Occipital lobe (tissue), 3 donors: ENCODE measurements at places on chromosomes 12 and 14.

DNA sequence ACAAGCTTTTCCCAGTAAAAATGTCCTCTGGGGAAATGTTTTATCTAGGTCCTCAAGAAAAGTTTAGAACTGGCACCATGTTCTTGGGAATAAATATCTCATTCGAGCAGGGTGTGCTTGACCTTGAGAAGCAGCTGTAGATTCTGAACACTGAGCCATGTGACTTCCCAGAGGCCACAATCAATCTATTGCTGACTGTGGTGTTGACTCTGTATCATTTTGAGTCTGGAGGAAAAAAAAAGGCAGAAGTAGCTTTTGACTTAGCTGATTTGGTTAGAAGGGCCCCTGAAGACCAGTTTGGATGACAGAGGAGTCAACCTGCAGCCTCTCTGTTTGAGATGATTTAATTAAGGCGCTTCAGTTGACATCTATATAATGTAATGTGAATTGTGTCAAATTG, 592.4 kb upstream of the SEL1L start:
- no peak for DNase-seq

GRCh38 chr14:99143793-99144192, 128.2 kb downstream of the BCL11B start:
- DNase-seq = no peak

DNA sequence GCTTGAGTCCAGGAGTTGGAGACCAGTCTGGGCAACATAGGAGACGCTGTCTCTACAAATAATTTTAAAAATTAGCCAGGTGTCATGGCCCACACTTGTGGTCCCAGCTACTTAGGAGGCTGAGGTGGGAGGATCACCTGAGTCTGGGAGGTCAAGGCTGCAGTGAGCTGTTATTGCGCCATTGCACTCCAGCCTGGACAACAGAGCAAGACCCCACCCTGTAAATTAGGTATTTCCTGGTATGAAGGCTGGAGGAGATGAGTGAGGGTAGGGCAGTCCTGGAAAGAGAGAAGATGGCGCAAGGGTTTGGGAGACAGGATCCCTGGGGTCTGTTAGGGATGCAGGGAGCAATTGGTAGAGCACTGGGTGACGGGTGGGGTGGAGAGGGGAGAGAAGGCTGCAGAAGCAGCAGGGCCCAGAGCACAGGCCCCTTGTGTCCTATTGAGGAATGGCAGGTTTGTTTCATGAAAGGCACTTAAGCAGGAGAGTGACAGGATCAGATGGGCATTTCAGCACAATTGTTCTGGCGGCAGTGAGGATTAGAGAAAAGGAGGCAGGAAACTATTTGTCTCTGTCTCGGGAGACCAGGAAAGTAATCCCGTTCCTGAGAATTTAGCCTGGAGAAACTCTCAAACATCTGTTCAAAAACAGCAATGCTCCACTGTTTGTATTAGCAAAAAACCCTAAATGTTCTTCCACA, 47.2 kb upstream of the KTN1 start:
- no peak for DNase-seq

DNA sequence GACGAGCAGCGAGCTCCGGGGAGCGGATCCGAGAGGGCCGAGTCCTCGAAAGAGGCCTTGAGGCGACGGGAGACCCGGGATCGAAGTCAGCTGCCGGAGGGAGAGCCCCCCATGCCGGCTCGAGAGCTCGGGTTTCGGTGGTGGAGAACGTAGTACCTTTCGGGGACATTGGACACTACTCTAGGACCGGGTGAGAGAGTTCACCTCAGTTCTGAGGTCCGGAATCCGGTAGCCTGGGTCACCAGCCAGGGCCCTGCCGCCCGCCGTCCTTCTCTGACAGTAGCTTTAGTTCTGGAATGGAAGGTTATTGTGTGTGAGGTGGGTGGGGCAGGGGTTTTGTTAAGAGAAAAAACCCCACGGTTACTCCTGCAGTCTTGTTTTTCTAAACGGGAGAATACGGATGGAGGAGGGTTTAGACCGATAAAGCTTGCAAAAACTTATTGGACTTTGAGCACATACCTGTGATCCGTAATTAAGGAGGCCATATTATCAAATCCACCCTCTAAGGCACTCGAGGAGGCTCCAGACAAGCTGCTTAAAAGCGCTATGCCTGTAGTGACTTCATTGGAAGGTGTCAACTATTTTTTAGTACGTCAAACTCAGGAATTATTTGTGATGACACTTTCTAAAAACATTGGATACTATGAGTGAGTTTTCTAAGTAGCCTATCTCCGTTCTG, 765 bp downstream of the SCYL2 start:
- DNase-seq = peak; percentile 58

DNA sequence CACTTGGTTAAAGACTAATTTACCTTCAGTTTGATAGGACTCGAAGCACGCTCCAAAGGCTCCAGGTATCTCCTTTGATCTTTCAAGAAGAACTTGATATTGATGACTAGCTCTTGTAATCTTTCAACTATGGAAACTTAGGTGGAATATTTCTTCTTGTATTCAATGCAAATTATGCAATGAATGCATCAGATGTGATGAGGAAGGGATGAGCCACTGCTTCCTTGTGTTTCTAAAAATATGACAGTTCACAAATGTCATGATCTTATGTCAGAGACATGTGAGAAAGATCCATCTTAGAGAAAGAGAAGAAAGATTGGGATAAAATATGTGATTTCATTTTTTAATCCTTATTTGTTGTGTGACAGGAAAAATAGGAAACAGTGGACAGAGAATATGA, 9.9 kb downstream of the RNASE9 start:
- no peak for DNase-seq

- no peak for DNase-seq
Measured at GRCh38 chr14:52020866-52021717, 31.7 kb downstream of the RTRAF start.

- DNase-seq = no peak
Measured at GRCh38 chr14:89429199-89430181, 12.5 kb upstream of the FOXN3 start.

GRCh38 chr12:71665090-71665463, 976 bp downstream of the THAP2 start:
- no peak for DNase-seq

GRCh38 chr14:75907756-75908359, 73.9 kb downstream of the TGFB3 start:
- DNase-seq = no peak

- DNase-seq = no peak
Measured at GRCh38 chr12:91804533-91804932, 341.1 kb downstream of the BTG1 start.

GRCh38 chr14:103492156-103492925, 30.3 kb downstream of the CKB start:
- DNase-seq = no peak

DNA sequence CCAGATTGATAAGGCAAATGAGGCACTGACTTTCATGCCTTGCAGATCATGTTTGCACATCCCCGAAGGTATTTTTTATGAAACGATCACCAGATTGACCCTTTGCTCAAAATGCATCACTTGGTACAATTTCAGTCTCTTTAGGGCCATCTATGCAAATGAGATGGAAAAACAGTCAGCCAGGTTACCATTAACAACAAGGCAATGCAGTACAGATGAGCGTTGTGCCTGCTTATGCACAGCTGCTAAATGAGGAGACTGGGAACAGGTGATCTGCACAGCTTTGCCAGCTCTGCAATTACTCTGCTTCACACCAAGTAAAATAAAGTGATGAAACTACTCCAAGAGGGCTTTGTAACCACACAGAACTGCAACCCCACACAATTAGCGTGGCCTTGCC, 26.1 kb upstream of the PLEKHG7 start:
- DNase-seq = no peak

DNA sequence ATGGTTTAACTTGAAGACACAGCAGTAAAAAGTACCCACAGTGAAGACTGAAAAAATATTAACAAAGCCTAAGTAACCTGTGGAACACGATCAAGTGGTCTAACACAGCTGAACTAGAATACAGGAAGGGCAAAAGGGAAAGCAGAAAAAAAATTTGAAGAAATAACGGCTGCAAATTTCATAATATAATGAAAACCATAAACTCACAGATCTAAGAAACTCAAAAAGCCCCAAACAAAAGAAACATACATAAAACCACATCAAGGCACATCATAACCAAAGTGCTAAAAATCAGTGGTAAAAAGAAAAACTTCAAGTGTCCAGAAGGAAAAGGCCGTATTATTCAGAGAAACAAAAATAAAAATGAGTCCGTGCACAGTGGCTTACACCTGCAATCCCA, 30.9 kb downstream of the SPPL3 start:
- DNase-seq = no peak

- DNase-seq = no peak
Measured at GRCh38 chr12:43062201-43062895, 472.8 kb upstream of the PRICKLE1 start.

DNA sequence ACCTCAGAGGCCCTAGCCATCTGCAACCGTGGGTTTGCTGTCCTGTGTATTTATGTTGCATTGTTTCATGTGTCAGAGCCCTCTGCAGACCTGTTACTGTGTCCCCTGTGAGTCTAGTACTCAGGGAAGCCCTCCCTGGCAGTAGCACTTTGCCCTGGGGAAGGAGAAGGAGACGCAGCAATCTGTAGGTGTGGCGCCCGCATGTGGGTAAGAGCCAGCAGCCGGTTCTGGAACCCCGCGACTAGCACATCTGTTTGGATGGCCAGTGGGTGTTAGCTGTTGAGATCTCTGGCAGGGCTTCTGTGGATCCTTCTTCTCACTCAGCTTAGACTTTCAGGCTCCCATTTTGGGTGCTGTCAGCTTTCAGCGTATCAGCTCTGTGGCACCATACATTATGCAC, 57.0 kb downstream of the TECPR2 start:
- no peak for DNase-seq

GRCh38 chr14:43591776-43592175, 915.3 kb downstream of the FSCB start:
- no peak for DNase-seq

GRCh38 chr12:106764220-106764619, 10.3 kb upstream of the RIC8B start:
- DNase-seq = no peak

DNA sequence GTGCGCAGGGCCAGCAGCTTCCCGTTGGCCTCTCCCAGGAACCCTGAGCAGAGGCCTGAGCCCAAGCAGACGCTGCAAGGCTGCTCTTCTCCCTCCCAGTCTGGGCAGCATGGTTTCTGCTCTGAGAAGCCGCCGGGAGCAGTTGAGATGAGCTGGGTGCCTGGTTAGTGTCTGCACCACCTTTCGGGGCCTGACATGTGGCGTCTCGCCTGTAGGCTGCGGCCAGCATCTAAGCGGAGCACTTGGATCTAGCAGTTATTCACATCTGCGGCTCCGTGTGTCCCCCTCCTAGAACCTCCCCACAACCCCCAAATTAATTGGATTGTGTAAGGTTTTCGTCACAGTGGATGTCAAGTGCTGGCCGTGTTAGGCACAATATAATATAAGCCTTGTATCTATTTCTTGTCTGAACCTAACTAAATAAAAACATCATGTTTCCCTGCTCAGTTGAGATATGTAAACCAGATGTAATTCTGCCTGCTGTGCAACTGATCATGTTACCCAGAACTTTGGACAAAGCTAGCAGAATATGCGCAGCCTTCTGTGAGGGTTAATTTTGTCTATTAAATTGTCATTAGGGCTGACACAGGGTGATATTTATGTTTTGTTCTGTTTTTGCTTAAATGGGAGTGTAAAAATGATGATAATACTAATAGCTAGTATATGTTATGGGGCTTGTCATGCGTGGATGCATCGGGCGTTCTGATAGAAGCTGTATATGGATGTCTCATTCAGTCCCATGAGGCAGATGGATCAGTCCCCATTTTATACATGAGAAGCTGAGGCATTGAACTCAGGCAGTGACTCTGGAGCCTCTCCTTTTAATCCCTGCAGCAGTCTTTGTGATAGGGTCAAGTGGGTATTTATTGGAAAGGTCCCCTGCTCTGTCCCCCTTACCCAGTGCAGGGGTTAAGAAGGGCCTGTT, 45.8 kb downstream of the ELK3 start:
- no peak for DNase-seq

GRCh38 chr12:92844151-92844763, 84.8 kb downstream of the EEA1 start:
- no peak for DNase-seq

- DNase-seq = no peak
Measured at GRCh38 chr12:11136075-11136474, 1.6 kb upstream of the TAS2R30 start.

- DNase-seq = no peak
Measured at GRCh38 chr14:103624860-103625259, 4.2 kb upstream of the KLC1 start.

- DNase-seq = no peak
Measured at GRCh38 chr12:28574746-28575592, 384.7 kb downstream of the CCDC91 start.

DNA sequence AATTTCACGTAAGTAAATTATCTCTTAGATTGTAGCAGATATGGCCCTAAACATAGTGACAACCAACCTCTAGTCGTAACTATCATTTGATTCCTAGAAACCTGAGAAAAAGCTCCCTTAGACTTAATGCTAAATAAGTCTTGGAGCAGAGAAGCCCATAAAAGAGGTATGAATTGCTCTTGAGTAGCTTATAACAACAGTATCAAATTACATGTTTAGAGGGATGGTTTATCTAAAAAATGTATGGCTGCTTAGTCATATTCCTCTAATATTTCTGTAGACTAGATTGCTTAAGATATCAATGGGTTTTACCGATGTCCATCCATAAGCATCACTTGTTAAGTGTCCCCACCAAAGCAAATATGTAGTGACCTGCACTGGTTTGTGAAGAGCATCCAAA, 259.7 kb downstream of the NELL2 start:
- DNase-seq = no peak

DNA sequence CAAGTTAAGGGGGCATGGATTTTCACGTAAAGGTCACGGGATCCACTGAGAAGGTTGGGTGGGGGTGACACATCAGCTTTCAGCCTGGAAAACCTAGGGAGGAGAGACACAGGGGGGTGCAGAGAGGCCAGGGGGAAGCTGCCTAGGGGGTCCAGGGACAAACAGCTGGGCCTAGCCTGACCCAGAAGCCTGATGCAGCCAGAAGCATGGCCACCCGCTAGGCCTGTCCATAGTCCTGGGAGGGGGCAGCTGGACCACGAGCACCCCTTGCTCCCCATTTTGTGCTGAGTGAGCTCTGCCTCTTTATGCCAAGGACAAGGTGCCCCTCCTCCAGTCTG, 322.7 kb upstream of the RTL1 start:
- DNase-seq = no peak

DNA sequence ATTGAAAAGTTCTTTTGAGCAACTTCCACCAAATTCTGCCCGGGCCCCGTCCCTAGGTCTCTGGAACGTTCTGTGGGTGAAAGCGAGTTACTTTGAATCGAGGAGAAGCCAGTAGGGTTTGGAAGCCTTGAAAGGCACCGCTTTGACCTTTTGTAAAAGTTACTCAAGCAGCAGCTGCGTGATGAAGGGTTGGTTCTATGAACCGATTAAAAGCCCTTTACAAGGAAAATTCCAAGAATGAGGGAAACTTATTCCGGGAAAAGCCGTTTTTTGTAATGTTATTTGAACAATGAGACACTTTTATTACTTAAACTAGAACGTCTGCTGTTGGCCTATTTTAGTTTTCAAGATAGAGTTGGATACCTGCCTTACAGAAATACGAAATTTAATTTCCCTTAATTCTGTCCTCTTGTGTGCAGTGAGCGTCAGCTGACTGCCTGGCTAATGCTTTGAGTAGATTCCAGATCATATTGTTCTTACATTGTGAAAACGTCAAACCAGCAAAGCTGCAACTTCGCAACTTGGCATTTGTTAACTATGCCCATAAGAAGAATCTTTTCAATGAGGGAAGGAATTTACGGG, 906 bp downstream of the LARP4 start:
- no peak for DNase-seq
